ENCODE measurements at places on chromosomes 12 and 14.

DNA sequence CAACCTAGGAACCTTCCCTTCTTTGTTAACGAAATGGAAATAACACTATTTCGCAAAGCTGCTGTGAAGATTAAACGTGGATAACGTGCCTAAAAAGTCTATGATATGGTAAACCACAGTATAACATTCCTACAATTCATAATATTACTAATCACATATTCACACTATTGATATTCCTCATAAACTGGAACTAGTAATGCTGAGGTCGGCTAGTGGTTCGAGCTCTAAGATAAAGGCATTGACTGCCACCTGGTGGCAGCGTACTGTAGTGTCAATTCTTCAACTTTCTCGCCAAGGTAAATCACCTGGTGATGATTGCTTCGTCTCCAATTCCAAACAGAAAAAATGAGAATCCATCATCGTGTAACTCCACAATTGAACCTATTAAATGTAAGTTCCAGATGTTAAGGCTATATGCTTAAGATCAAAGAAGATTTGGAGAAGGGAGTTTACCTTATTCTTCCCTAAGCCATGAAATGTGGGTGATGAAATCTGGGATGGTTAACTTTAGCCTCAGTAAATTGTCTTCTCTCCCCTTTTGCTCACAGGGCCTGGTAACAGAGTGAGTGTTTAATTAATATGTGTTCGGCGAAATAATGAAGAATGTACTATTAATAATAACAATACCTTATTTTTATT, 197.5 kb upstream of the TMEM132C start:
- no peak for DNase-seq

- no peak for DNase-seq
Measured at GRCh38 chr12:57234571-57235016, 5.1 kb downstream of the SHMT2 start.

DNA sequence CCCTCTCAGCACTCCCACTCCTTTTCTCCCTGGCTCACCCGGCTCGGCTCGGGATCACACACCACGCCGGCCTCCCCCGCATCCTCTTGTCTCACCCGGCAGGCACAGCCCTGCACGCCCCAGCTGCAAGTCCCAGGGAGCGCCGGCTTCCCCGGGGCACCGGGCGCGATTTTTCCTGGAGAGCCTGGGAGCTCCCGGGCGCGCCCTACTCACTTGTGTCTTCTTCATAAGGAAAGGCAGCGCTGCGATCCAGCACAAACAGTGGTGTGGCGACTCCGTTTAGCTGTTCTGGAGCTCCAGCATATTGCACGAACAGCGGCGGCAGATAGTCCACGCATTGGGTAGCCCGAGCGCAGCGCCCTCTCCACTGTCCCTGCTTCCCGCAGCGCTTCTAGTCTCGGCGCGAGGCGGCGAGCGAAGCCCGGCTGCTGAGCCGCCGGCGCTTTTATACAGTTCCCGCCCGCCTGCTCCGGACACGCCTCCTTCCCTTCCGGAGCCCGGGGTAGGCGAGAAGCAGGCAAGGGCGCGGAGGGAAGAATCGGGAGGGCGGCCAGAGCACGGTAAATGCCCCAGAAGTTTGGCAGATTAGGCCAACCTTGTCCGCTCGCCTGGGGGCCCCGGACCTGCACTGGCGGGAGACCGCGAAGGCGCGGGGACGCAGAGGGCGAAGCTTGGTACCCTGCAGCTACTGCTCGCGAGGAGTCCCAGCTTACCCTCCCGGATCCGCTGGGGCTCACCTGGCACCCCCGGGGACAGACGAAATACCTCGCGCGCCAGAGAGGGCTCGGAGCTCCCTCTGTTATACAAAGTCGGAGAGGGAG, at the start of gene KITLG:
KITLG (minus strand) TSS at position 421 of the 821 bp plus-strand sequence; CDS start at position 228, 193 bp downstream.
- no peak for DNase-seq

GRCh38 chr12:31234955-31235867, 90.7 kb downstream of the SINHCAF start:
- DNase-seq = no peak

DNA sequence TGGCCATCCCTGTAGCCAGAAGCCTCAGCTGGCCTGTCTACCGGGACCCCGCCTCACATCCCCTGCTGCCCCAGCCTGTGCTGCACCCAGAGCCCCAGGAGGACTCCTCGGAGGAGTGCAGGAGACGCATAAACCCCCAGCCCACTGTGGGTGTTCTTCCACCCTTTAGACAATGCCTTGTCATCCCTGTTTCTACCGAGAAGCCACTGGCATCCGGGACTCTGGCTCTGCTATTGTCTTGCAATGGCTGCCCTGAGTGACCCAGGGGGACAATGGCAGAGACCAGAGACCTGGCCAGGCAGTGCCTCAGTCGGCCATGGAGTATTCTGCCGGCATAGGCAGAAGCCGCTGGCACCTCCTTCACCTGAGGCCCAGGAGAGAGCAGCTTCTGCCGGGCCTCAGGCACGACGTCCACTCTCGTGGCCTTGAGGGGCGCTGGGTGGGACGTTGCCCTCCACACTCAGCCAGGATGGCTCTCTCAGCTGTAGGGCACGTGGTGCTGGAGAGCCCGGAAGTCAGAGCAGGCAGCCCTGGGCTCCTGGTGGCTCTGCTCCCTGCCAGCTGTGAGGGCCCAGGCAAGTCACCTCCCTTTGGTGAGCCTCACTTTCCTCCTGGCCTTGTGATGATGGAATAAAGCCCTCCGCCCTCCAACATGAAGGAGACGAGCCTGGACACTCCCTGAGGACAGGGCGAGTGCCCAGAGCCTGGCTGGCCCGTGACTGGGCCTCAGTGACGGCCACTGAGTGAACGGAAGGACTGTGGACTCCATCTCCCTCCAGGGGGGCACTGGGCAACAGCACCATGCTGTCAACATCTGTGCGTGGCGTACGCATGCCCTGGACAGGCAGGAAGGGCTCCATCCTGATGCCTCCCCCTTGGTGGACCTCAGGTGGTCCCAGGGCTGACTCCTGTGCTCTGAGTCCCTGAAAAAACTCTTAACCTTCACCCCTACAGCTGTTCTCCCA, 41.0 kb downstream of the TRAFD1 start:
- DNase-seq = no peak

GRCh38 chr12:122206111-122206881, 2.8 kb downstream of the B3GNT4 start:
- no peak for DNase-seq

DNA sequence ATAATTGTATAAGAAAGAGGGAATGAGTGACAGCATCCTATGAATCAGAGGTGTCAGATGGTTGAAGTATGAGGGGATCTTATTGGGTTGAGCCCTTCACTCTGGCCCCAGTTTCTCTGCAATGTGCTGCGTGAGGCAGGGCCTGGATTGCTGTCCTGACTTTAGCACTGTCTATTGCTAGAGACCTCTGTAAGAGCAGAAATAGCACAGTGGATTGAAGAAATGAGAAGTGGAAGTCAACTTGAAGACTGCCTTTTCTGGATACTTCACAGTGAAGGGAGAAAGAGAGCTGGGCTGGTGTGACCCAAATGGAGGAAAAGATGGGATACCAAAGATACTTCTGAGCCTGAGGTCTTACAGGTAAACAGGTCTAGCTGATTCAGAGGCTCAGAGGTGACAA, 5.8 kb downstream of the ASCL4 start:
- DNase-seq = no peak

- no peak for DNase-seq
Measured at GRCh38 chr12:118979763-118980406, 1.5 kb upstream of the SRRM4 start.

DNA sequence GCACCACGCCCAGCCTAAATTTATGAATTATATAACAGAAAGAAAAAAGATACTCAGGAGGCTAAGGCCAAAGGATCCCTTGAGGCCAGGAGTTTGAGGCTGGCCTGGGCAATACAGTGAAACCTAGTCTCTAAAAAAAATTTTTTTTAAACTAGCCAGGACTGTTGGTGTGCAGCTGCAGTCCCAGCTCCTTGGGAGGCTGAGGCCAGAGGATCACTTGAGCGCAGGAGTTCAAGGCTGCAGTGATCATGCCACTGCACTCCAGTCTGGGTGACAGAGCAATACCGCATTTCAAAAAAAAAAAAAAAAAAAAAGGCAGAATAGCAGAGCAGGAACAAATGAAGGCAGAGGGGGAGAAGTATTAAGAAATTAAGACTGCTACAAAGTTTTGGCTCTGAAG, 2.6 kb upstream of the PSMA6 start:
- DNase-seq = no peak

GRCh38 chr12:117342682-117343081, 18.7 kb downstream of the NOS1 start:
- DNase-seq = no peak

DNA sequence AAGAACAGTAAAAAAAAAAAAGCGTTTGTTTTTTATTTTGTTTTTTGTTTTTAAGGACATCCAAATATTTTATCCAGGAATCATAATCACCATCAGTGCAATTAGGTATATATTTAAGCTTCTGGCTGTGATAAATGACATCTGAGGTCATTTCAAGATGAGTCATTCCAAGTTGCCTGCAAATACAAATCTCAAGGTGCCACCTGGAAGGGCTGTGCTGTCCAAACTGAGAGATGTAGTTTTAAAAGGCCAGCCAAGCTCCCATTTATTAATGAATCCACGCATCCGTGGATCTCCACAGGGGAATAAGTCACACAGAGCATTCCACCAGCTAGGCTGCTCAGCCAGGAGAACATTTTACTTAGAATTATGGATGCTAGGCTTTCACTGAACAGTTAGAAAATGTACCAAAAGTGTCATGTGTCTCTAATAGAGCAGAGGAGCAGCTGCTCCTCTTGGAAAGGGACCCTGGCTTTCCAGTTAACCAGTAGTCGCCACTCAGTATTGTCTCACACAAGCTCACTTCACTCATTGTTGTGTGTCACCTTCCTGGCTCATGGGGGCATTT, 1151.4 kb upstream of the TMEM132C start:
- no peak for DNase-seq

DNA sequence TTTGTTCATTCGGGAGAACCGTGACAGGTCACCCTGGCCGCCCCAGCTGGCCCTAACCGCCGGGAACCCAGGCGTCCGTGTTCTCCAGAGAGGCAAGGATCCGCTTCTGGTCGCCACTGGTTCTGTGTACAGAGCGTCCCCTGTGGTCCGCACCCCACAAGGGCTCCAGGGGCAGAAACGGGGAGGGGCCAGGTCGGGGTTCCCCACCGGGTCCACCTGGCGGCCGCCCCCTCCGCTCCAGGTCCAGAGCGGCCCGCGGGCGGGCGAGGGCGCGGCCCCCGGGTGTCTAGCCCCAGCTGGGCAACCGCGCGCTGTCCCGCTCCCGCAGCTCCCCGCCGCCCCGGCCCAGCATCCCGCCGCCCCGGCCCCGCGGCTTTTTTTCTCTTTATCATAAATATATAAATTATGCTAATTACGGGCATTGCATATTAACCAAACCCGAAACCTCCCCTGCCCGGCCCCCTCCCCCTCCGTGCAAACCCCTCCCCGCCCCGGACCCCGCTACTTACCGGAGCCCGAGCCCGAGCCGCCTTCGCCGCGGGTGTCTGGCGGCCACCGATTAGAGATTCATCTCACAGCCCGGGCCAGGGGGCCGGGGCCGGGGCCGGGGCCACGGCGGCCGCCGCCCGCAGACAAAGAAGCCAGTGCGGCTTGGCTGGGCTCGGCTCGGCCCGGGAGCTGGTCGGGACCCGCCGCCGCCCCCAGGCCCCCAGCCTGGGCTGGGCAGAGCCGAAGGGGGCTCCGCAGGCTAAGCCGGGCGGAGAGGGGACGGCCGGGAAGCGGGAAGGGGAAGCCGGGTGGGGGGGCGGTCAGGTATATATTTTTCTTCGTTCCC, 512 bp downstream of the POU6F1 start:
- DNase-seq = peak; percentile 47
